Esophagus mucosa (tissue), 1 donor: ENCODE measurements at places on chromosomes 7 and 10. TPM values are rescaled to one million over a fixed set of nuclear protein-coding genes. Genes with fewer than 3 reads are reported as not detected.

OR2A42 gene
- not detected for total RNA-seq

PCDH15 gene
- not detected for total RNA-seq

CCL24 gene
- total RNA-seq = 0.56 TPM

ADAMTS14 gene
- 0.64 TPM for total RNA-seq

RBM17 gene
- total RNA-seq = 57.5 TPM

- peak; percentile 44 for ATAC-seq
These were observed 14.5 kb downstream of the PYROXD2 start for GRCh38 chr10:98400482-98400881.

GRCh38 chr10:22133749-22134624 lies 83.8 kb downstream of the EBLN1 start:
- ATAC-seq = no peak

GRCh38 chr10:118745056-118745455 lies 9.7 kb downstream of the CACUL1 start:
- ATAC-seq = no peak

- ATAC-seq = no peak
These were observed 38.0 kb upstream of the LBX1 start for GRCh38 chr10:101267290-101267680.
